ENCODE measurements at places on chromosomes 2 and 18. TPM values are rescaled to one million over a fixed set of nuclear protein-coding genes. Genes with fewer than 3 reads are reported as not detected.
A peak's percentile ranks its signal among the peaks of the same experiment; 100 is the strongest.

DNA sequence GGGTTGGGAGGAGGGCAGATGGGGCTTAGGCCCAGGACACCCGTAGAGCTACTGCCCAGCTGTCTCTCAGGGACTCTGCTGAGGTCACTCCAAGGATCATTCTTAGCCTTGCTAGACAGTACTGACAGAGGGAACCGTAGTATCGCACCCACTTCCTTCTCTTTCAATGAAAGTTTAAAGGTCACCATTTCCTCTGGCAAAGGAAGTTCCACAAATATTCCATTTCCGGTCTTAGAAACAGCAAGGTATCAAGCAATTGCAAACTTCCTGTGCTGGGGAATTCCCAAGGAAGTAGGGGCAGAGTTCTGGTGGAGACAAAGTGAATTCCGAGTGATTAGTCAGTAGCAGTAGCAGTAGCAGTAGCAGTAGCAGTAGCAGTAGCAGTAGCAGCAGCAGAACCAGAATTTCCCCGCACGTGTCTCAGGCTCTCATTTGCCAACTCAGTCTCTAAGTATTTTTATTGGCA lies 24.7 kb downstream of the IL1B start:
- no peak for DNase-seq

The TOGARAM2 gene
- total RNA-seq, result 0.90 TPM

GRCh38 chr2:65177751-65178442 lies 48.0 kb upstream of the RAB1A start:
- no peak for DNase-seq

The KCTD18 gene
- 13.9 TPM for total RNA-seq

DNA sequence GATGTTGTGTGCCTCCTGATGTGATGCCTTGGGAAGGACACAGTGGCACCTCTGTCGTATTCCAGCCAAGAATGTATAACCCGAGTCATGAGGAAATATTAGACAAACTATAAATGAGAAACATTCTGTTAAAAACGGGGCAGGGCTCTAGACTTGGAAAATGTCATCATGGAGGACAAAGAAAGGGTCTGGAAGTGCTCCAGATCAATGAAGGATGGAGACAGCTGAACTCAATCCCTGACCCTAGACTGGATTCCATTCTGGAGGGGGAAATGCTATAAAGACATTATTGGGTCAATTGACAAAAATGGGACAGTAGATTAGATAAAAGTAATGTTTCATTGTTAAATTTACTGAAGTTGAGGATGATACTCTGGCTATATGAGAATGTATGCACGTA lies 92.1 kb downstream of the SLC4A3 start:
- no peak for DNase-seq

The KLHL41 gene
- total RNA-seq, result 5.2 TPM

The TGIF1 gene
- 25.4 TPM for total RNA-seq

GRCh38 chr2:37189452-37190153 lies 1.1 kb upstream of the SULT6B1 start:
- DNase-seq, result no peak

- no peak for DNase-seq
Measured at GRCh38 chr2:221970389-221970788, 328.4 kb downstream of the PAX3 start.

The CASP10 gene
- total RNA-seq, result 12.2 TPM

- no peak for DNase-seq
Measured at GRCh38 chr18:27378431-27379095, 193.5 kb upstream of the CHST9 start.

DNA sequence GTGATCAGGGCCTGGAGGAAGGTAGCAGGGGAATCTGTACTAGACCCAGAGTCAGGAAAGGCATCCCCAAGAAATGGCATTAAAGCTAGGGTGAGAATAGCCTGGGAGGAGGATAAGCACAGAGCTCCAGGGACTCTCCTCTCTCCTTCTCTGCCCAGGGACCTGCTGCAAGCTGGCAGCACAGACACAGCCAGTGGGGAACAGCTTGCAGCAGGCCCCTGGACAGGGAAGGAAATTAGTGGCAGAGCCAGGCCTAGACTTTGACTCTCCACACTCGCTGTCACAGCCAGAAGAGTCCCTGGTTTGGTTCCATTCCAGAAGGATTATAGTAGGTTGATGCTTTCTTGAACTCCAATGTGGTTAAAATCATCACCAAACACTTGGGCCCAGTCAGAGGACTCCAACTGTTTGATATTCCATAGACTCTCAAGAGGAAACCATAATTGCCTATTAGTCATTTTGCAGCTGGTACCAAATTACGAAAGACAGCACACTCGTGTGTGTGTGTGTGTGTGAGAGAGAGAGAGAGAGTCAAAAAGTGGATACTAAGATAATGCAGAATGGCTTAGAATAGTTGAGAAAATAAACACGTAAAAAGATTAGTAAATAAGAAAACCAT lies 95.5 kb upstream of the ATP8B1 start:
- no peak for DNase-seq

- no peak for DNase-seq
Measured at GRCh38 chr2:49248506-49248905, 94.2 kb upstream of the FSHR start.

The DCC gene
- total RNA-seq, result 7.6 TPM

The IFIH1 gene
- 23.9 TPM for total RNA-seq

- DNase-seq, result no peak
Measured at GRCh38 chr18:3528231-3528630, 78.3 kb downstream of the TGIF1 start.

The OTOS gene
- 0.38 TPM for total RNA-seq

The KCNE4 gene
- 0.71 TPM for total RNA-seq

- no peak for DNase-seq
Measured at GRCh38 chr2:45209875-45210274, 200.6 kb upstream of the SIX2 start.

DNA sequence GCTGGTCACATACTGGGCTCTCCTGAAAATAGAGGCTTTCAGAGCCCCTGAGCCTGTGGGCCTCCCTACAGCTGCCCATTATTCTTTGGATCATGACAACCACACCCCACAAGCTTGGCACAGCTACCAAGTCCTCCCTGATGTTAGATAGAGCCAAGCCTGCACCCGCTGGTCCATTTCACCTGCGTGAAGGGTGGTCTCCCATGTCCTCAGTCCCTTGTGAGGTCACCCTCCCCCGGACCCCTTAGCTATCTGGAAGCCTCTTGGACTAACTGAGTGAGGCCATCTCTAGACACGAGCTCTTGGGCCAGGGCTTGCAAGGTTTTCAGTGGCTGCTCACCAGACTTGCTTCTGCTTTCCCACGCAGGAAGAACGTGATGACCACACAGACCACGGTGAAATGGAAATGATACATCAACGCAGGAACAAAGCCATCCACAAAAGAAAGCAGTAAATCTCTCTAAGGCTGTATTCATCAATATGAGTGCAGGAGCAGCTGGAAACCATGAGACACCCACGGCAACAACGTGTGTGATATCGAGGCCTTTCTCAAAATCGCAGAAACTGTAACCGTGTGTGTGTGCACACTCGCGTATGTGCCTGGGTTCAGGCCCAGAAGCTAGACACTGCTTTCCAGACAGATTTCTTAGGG lies 10.1 kb upstream of the MAL start:
- DNase-seq, result no peak

The CTNNA2 gene
- total RNA-seq, result 0.19 TPM

The TXNDC2 gene
- not detected for total RNA-seq

The SLC14A1 gene
- total RNA-seq, result 2.8 TPM

GRCh38 chr2:141940709-141941108 lies 190.1 kb downstream of the LRP1B start:
- no peak for DNase-seq

DNA sequence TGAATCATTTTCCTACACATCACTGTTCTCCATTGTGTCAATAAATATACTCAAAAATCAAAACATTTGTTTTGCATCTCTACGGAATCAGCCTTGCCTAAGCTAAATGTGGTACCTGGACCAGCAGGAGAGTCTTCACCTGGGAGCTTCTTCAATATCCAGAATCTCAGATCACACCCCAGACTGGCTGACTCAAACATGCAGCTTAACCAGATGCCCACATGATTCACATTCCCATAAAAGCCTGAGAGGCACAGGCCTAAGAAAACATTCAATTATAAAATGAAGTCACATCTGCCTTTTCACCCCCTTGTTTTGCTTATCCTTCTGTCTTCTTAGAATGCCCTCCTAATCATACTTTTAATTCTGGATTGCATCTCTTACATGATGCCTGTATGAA lies 1045.5 kb upstream of the NXPH2 start:
- no peak for DNase-seq

DNA sequence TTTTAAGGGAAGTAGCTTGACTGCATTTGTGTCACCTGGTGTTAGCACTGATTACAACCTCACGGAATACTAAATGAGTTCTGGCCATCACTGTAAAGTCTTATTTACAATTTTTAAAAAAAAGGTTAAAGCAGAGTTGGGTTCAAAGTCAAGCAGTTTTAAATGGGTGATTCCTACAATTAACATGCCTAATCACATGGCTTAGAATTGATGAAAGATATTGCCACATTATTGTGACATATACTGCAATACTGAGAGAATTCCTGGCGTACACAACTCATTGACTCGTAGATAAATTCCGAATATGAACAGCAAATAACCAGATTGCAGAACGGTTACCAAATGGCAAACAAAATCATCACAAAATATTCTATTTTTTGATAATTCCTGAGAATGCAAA lies 34.2 kb downstream of the ROCK2 start:
- DNase-seq, result no peak

GRCh38 chr2:30444273-30444672 lies 2.8 kb upstream of the LCLAT1 start:
- DNase-seq, result no peak

DNA sequence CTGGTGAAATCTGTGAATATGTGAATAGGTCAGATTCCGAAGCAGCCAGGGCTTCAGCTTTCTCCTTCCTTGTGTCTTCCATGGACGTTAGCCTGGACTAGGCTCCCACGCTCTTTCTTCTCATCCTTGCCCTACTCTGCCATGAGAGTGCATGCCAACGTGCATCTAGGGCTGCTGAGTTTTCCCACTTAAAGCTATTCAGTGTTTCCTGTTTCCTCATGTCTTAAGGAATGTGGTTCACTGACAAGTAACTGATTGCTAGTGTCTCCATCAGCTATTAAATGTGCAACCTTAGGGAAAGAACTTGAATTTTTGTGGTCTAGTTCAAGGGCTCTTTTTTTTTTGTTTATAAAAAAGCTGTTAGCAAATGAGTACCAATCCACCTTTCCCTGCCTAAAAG lies 642.3 kb upstream of the LINC00305 start:
- no peak for DNase-seq

DNA sequence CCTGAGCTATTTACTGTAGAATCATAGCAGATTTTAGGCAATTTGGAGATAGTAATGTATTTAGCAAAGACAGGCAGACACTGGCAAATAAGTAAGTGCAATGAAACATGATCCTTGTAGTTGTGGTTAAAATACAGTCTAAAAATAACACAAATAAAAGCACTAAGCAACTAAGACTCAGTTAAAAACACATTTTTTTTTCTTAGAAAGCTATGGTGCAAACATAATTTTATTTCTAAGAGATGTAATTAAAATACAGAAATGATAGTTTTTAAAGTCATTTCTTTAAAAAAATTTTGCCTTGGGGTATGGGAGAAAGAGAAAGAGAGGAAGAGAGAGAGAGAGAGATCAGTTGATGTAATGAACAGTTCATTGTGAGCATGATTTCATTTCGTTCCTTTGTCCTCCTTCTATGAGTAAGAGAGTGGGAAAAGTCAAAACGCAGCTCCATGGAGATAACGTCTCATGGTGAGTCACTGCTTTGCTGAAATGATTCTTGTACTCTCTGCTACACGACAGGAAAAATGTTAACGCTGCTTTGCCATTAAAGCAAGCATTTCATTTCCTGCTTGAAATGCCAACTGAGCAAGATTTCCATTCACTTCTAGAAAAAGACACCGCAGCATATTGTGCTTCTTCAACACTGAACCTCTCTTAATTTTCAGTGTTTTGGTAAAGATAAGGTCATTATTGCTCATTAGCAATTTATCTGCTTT lies 61.3 kb upstream of the PGAP1 start:
- DNase-seq, result peak; percentile 27

The TCF23 gene
- 0.14 TPM for total RNA-seq

DNA sequence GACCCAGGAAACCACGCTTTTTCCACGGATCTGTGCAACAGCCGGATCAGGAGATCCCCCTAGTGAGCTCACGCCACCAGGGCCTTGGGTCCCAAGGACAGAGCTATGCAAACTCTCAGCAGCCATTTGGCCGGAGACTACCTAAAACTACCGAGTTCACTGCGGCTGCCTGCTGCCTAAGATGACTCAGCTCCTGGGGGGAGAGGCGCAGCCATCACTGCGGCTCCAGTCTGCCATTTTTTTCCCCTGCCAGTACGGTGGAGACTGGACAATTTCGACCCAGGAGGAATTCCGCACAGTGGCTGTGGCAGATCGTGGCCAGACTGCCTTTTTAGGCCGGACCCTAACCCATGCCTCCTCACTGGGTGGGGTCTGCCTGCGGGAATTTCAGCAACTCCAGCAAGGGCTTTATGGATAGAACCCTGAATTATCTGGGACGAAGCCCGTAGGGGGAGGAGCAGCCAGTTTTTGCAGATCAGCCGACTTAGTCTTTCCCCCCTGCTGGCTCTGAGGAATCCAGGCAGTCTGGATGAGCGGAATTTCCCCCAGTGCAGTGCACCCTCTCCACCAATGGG lies 424.9 kb upstream of the UBE2E3 start:
- no peak for DNase-seq

The TUBA3E gene
- total RNA-seq, result 0.05 TPM

The CCDC121 gene
- 2.2 TPM for total RNA-seq

The ZNF521 gene
- 9.2 TPM for total RNA-seq

DNA sequence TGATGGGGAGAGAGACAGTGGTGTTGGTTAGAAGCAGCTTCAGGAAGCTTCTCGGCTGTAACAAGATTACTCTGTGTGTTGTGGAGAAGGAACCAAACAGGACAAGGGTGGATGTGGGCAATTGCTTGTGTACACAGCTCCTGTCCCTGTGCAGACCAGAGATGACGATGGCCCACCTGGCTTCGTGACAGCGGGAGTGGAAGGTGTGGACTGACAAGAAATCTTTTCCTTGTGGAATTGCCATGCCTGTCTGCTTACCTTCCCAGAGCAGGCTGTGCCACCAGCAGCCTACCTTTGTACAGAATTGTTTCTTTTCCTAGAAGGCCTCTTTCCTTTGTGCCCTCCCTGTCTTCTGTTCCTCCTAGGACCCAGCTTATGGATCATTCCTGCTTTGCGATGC lies 93.8 kb downstream of the ITGB1BP1 start:
- no peak for DNase-seq

- peak; percentile 10 for DNase-seq
Measured at GRCh38 chr2:144162652-144163051, 357.3 kb downstream of the ZEB2 start.

GRCh38 chr2:237435844-237436587 lies 22.1 kb upstream of the COL6A3 start:
- DNase-seq, result no peak

DNA sequence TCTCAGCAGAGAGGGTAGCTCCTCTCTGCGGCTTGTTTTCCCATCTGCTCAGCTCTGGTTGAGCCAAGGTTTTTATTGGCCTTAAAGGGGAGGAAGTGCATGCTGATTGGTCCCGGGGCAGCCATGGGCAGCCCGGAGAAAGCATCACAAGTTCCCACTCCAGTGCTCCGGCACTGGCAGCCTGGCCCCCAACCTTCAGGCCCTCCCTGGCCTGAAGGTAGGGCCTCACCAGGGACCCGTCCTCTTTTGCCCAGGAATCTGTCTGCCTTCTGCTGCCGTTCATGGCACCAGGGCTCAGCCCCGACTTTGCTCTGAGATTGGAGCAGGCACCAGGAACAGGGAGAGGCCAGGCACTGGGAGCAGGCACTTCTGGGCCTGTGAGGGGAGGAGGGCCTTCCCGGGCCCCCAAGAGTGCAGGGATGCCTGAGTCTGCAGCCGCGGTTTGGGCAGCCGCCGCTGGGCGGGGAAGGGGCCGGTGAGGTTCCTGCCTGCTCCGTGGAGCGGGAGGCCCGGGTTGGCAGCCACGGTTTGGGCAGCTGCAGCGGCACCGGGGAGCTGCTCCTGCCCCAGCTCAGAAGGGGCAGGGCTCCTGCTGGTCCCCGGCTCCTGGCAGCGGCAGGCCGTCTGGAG lies 17.5 kb upstream of the ILKAP start:
- no peak for DNase-seq
